D341Med (cell line): ENCODE measurements at places on chromosomes 4 and X.

GRCh38 chr4:45062935-45063545 is 336.7 kb upstream of the GNPDA2 start:
- peak; percentile 11 for DNase-seq

GRCh38 chrX:93875621-93876282 is 201.7 kb downstream of the FAM133A start:
- DNase-seq = no peak

- no peak for DNase-seq
Observed at GRCh38 chr4:33914386-33914785, 2329.9 kb downstream of the ARAP2 start.

GRCh38 chrX:147832707-147833348 is 78.9 kb upstream of the FMR1 start:
- DNase-seq = no peak

DNA sequence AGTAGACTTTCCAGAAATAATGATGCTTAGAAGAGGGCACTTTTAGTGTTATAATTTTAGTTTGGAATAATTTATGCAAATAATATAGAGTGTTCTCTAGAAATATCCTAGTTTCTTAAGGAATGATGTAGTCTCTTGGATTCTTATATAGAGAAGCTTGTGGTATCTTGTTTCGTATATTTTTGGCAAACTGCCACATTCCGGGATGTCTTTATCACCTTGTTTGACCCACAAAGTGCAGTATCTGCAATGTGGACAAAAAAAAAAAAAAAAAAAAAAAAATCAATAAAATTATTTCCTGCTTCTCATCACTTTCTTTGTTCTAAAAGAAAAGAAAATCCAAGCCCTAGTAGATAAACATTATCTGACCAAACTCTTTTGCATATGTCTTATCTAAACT is 1577.7 kb upstream of the TENM3 start:
- DNase-seq = no peak

DNA sequence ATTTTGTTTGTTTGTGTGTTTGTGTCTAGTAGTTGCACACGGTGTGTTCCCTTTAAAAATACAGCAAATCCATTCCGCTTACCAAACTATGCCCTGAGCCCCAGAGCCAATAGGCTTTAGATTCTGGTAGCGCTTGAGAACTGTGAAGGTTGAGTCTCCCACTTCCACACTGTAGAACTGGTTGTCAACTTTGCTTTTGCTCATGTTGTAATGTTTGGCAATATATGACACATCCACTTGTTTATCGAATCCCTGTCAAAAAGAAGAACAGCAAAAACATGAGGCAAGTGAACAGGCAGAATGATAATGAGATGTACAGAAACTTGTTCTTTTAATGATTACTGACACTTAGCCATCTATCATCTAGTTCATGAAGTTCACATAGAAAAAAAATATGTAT is 200.6 kb downstream of the MAPK10 start:
- no peak for DNase-seq

DNA sequence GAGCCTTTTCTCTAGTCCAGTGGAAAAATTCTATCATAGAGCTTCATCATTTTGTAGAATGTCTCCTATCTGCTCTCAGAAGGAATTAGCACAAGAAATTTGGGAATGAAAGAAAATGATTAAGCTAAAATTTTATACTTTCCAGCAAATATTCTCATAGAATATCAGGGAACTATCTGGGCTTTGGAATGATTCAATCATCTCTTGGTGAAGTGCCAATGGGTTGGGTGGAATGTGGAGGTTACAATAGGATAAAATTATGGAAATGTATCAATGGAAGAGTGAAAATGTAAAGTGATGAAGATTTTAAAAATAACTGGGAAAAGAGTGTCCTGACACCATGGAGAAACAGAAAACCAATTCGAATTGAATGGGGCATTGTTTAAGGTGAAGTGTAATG is 119.0 kb upstream of the MID1 start:
- no peak for DNase-seq

DNA sequence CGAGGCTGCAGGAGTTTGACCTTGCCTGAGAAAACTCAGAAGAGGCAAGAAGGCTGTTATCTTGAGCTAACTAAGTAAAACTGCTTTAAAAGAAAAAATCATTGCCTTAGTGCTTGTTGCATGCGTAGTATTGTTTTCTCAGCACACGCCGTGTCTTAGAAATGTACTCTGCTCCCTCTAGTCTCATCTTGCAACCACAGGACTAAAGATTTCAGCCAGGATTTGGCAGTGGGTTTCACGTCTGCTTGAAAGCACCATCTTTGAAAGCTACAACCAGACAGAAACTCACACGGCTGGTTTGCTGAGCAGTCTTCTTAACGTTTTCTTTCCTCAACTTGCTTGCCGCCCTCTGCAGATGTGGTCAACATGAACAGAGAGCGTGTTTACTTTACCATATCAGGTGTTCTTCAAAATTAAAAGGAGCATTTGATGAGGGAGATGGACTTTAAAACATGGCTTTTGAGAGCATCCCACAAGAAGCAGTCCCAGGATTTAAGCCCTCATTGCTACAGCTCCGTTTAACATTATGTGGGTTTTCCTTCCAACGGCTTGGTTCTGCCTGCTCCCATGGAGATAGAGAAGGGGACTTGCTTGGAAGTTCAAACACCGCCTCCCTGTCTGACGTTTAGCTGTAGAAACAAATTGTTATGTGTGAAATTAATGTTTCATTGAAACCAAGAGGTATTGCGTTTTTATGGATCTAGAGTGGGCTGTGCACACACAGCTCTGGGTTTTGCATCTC is 3.4 kb downstream of the SORCS2 start:
- DNase-seq = no peak

DNA sequence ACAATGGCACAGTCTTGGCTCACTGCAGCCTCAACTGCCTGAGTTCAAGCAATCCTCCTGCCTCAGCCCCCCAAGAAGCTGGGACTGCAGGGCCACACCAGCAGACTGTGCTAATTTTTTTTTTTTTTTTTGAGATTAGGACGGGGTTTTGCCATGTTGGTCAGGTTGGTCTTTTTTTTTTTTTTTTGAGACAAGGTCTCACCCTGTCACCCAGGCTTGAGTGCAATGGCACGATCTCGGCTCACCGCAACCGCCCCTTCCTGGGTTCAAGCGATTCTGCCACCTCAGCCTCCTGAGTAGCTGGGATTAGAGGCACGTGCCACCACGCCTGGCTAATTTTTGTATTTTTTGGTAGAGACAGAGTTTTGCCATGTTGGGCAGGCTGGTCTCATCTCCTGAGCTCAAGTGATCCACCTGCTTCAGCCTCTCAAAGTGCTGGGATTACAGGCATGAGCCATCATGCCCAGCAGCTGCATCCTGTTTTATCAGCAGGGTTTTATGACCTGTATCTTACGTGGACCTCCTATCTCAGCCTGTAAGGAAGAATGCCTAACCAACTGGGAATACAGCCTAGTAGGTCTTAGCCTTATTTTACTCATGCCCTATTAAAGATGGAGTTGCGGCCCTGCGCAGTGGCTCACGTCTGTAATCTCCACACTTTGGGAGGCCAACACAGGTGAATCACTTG is 13.2 kb upstream of the MRPL1 start:
- DNase-seq = no peak

GRCh38 chrX:41543025-41543424 is 95.9 kb downstream of the NYX start:
- no peak for DNase-seq

GRCh38 chr4:173246719-173247118 is 78.1 kb downstream of the GALNT7 start:
- DNase-seq = peak; percentile 60

- no peak for DNase-seq
Observed at GRCh38 chr4:99151995-99152394, 7.9 kb upstream of the ADH4 start.

DNA sequence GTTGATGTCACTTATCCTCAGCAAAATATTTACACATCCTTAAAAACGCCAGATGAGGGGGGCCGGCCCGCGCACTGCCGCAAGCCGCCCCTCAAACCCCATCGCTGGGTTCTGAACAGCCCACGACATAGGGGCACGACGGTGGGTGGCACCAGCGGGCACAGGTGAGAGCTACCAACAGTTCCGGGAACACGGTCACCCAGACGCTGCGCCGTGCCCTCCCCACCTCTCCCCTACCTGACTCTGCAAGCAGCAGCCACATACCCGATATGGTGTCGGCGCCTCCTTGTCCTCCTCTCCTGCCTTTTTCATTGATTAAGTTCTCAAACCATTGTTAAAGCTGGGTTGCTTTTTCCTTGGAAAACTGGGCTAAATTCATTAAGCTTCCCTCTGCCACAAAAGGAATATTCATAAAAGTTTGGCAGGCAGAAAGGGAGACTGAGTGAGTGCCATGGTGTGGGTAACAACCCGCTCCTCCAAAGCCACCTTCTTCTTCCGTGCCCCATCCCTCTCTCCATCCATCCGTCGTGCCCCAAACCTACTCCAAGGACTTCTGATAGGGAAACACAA is 1.4 kb downstream of the RAI2 start:
- DNase-seq = no peak

DNA sequence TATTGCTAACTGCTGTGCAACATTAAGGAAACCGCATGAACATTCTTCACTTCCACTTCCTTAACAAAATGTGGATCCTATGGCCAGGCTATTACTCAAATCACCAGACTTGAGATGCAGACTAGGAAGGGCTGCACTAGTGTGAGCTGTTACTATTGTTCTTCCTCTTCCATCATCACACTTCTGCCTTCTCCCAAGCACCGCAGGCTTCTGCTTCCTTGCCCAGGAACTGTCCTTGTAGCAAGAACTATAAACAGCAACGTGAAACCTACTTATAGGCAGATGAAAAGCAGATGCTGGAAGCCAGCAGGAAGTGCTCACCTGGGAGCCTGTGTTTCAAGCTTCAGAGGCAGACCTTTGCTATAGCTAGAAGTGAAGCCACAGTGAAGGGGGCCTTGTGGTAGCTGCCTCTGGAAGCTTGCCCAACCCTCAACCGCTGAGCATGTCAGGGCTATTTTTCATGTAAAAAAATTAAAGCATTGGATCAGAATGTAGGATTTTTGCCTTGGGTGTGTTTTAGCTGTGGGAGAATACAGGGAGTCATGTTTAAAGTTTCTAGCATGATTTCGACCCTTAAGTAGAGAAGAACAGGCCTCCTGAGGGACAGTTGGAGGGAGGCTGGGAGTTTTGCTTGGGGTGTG is 43.9 kb downstream of the CLNK start:
- no peak for DNase-seq

DNA sequence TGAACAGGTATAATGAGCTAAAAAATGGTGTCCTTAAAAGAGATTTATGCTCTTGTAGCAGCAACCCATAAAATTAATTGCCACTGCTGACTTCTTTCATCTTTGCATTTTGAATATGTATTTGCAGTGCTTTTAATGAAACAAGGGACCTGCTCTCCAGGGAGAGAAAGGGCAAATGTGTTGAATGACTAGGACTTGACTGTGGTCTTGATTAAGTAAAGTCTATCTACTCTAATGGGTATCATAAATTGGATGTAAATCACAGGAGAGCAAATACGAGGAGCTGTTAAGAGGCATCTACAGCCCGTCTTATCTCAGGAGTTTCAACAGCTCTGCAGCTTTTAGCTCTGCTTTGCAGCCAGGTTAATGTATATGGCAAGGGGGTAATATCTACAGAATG is 216.4 kb downstream of the PALLD start:
- DNase-seq = no peak

DNA sequence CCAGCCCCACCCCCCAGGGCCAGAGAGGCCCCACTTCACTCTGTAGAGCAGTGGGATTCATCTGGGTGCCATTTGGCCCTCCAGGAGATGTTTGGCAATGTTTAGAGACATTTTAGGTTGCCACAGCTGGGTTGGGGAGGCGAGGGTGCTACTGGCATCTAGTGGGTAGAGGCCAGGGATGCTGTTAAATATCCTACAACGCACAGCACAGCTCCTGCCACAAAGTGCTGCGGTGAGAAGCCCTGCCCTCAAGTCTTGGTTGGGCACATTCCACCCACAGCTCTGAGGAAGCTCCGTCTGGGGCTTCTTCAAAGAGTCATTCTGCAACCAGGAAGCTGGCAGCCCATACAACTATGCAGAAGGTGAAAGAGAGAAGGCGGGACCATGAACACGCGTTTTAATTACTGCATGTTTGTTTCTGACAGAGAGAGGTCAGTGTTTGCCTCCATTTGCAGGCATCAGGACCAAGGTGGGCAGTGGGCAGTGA is 48.1 kb upstream of the FAM9C start:
- DNase-seq = no peak

DNA sequence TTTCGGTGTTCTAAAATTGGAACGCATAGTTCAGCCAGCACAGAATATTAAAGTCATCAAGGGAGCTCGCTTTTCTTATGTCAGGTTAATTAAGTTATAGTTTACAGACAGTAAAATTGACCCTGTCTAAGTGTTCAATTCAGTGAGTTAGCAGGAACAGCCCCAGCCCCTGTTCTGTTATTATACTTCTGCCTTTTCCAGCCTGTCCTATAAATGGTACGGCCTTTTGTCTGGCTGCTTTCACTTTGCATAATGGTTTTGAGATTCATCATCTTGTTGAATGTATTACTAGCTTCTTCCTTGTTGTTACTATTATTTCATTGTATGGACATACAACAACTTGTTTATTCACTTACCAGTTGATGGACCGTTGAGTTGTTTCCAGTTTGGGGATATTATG is 9.5 kb downstream of the CXCL13 start:
- no peak for DNase-seq

DNA sequence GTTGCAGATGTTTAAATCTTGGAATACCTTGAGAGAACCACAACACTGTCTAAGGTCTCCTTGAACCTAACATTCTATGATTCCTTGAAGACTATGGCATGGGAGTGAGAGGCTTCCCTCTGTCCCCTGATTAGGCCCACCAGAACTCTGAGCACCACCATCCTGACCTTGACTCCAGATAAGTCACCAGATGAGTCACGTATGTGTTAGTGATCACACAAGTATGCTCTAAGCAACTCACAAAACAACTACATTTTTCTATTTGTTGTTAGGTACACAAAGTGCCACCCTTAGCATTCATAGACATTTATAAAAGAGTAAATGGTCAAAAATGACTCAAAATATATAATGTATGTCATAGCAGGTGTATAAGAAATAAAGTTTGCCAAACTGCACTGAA is 252.9 kb upstream of the CXXC4 start:
- DNase-seq = no peak
